ENCODE measurements at places on chromosomes 7 and 10. TPM values are rescaled to one million over a fixed set of nuclear protein-coding genes. Genes with fewer than 3 reads are reported as not detected.

PNLIPRP3 gene
- total RNA-seq: not detected

IL2RA gene
- total RNA-seq: 1,224 TPM

ADAMTS14 gene
- total RNA-seq: not detected

MYO1G gene
- 374 TPM for total RNA-seq

CYP2C9 gene
- not detected for total RNA-seq

CRYGN gene
- total RNA-seq: not detected

POT1 gene
- 34.2 TPM for total RNA-seq

COL13A1 gene
- total RNA-seq: not detected

DDIT4 gene
- total RNA-seq: 144 TPM

STAG3 gene
- total RNA-seq: 5.0 TPM

ADIRF gene
- total RNA-seq: not detected

SEMA3A gene
- total RNA-seq: not detected

CTAGE15 gene
- 0.44 TPM for total RNA-seq

CACNB2 gene
- total RNA-seq: not detected

ZNF862 gene
- total RNA-seq: 12.3 TPM

PAPOLB gene
- not detected for total RNA-seq

OR2A5 gene
- total RNA-seq: not detected

EBLN1 gene
- total RNA-seq: not detected

STK31 gene
- 0.11 TPM for total RNA-seq

CYP3A4 gene
- not detected for total RNA-seq

PLEKHS1 gene
- not detected for total RNA-seq

OGDHL gene
- total RNA-seq: 0.70 TPM

ITIH5 gene
- not detected for total RNA-seq

AEBP1 gene
- total RNA-seq: 8.4 TPM

SKIDA1 gene
- total RNA-seq: 0.35 TPM
